Activated naive CD8-positive, alpha-beta T cell treated with anti-CD3 and anti-CD28 coated beads, Interleukin-2, amount 50 U/mL, for 24 hours (primary cell): ENCODE measurements at places on chromosomes 2 and 18.

DNA sequence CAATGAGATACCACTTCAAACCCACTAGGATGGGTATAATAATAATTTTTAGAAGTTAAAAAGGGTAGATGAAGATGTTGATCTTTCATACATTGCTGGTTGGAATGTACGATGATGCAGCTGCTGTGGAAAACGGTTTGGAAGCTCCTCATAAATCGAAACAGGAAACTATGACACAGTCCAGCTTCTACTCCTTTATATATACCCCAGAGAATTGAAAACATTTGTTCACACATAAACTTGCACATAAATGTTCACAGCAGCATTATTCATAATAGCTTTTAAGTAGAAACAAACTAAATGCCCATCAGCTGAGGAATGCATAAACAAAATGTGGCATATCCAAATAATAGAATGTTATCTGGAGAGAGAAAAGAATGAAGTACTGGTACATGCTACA lies 95.0 kb downstream of the STRADB start:
- H3K36me3 ChIP-seq = no peaks in the 10 kb centered on the region
- no peak for DNase-seq
- no peaks in the 10 kb centered on the region for H3K4me1 ChIP-seq
- no peak overlapping the region for H3K27ac ChIP-seq

DNA sequence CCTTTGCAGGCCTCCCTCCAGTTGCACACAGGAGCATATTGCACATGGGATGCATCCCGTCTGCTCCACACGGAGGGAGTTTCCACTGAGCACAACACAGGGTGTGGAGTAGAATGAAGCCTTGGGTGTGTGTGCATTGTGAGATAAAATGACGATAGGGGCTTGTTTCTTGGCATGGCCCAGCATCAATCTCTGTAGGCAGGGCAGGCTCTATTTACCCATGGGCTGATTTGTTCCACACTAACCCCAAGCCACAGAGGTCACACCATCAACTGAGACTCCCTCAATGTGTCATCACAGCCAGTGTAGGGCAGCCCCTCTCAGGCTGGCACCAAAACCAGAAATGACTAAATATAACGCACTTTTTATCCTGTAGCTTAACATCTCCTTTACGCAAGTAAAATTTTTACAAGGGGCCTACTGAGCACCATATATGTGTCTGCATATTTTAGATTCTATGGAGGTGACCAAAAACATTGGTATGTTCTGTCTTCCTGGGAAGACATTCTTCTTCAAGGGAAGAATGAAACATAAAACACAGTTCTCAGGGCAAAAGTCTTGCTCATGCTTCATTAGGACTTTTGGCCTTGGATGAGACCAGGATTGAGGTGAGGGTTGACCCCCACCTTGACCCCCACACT lies 2.7 kb upstream of the GKN1 start:
- H3K4me1 ChIP-seq = no peaks in the 10 kb centered on the region
- no peaks in the 10 kb centered on the region for H3K36me3 ChIP-seq
- H3K27me3 ChIP-seq = peaks cover 9% of the 10 kb centered on the region
- no peak overlapping the region for H3K4me3 ChIP-seq
- no peak for DNase-seq

DNA sequence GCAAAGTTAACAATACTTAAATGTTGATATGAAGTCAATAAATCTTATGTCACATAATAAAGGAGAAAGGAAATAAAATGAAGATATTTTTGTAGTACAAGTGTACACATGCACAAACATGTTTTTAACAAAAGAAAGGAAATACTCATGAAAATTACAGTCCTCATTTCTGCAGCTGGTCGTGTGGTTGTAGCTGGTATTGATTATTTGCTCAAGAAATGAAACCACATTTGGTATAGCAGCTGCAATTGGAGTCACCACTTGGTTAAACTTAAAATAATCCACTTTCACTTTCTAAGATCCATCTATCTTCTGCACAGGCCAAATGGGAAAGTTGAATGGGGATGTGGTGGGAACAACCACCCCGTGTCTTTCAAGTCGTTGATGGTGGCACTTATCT lies 580.5 kb upstream of the NRXN1 start:
- no peak for DNase-seq
- no peaks in the 10 kb centered on the region for H3K4me1 ChIP-seq
- H3K36me3 ChIP-seq = no peaks in the 10 kb centered on the region
- no peaks in the 10 kb centered on the region for H3K27me3 ChIP-seq

DNA sequence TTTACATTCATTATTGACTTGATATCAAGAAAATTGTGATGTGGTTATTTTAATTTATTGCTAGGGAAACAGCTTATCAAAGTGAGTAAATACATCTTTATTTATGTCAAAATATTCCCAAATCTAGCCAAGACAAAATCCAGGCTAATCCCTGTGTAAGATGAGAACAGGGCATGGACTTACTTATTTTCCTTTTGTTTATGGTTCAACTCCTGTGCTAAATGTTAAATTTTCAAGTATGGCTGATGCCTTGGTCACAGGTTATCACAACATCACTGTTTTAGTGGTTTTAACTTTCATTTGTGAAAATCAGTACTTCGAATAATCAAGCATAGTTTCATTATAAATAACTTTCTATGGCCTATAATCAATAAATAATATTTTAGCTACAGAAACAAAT lies 657.0 kb upstream of the SYT4 start:
- no peak overlapping the region for H3K4me3 ChIP-seq
- H3K36me3 ChIP-seq = no peaks in the 10 kb centered on the region
- no peak for DNase-seq
- no peaks in the 10 kb centered on the region for H3K27me3 ChIP-seq

GRCh38 chr18:61727241-61728193 lies 165.3 kb downstream of the RNF152 start:
- no peaks in the 10 kb centered on the region for H3K36me3 ChIP-seq
- no peak overlapping the region for H3K4me3 ChIP-seq
- H3K27me3 ChIP-seq = peaks cover 2% of the 10 kb centered on the region
- no peaks in the 10 kb centered on the region for H3K4me1 ChIP-seq

DNA sequence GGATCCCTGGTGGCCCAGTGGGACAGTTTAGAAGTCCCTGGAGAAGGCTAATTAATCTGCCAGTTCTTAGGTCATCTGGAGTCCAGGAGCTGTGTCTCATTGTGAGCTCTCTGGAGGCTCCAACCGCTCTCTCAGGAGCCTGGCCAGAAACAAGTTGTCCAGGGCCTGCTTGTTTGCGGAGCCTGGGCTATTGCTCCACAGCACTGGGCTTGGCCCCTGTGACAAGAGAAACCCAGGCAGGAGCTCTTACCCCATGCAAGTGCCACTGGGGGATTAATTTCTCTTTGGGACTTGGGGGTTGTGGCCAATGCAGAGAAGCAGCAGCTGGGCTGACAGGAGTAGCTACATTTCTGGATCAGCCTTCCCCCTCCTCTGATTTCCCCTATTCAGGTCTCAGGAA lies 24.5 kb upstream of the TNP1 start:
- H3K4me1 ChIP-seq = peaks cover 10% of the 10 kb centered on the region
- no peak for DNase-seq
- H3K27ac ChIP-seq = no peak overlapping the region
- H3K36me3 ChIP-seq = no peaks in the 10 kb centered on the region
- H3K4me3 ChIP-seq = no peak overlapping the region

DNA sequence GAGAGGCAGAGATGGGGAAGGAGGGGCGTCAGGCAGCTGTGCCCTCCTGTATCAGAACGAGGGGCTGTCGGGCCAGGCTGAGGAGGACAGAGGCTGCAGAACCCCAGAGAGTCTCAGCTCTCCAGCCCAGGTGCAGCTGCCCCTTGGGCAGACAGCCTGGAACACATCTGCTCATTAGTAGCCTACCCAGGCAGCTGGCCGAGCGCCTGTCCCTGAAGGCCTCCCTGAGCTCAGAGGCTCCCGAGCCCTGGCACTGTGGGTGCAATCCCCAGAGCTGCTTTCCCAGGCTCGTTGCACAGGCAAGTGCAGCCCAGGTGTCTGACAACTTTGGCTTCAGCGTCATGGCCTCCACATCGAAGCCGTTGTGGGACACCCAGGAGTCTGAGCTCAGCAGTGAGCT lies 13.1 kb upstream of the TMEM185B start:
- no peak for DNase-seq
- peaks cover 27% of the 10 kb centered on the region for H3K4me1 ChIP-seq
- H3K36me3 ChIP-seq = no peaks in the 10 kb centered on the region
- no peaks in the 10 kb centered on the region for H3K27me3 ChIP-seq

- DNase-seq = no peak
- H3K4me1 ChIP-seq = no peaks in the 10 kb centered on the region
- H3K27me3 ChIP-seq = no peaks in the 10 kb centered on the region
- H3K4me3 ChIP-seq = no peak overlapping the region
- H3K27ac ChIP-seq = no peak overlapping the region
- H3K36me3 ChIP-seq = no peaks in the 10 kb centered on the region
Measured at GRCh38 chr2:129654331-129654730, 325.1 kb upstream of the RAB6C start.

DNA sequence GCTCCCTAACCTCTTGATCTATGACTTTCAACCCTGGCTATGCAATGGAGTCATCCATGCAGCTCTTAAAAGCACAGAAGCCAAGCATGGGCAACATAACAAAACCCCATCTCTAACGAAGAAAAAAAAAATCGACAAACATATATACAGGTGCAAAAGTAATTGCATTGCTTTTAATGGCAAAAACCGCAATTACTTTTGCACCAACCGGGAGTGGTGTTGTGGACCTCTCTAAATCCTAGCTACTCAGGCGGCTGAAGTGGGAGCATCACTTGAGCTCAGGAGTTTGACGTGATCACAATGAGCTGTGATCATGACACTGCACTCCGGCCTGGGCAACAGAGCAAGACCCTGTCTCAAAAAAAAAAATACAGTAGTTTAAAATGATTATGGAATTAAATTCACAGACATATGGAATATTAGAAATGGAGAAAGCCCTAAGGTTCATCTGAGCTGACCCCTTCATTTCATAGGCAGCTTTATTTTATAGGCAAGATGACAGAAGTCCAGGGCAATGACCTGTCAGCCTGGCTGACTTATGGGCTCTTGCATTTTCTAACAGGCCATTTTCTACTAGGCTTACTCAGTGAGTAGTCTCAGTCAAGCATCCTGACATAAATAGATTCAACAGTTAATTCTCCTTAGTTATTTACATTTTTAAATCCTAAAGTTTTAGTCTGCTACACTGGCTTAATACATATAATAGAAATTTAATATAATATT lies 183.8 kb downstream of the ANKRD44 start:
- H3K27me3 ChIP-seq = no peaks in the 10 kb centered on the region
- peaks cover 53% of the 10 kb centered on the region for H3K36me3 ChIP-seq
- no peak for DNase-seq
- no peak overlapping the region for H3K4me3 ChIP-seq

DNA sequence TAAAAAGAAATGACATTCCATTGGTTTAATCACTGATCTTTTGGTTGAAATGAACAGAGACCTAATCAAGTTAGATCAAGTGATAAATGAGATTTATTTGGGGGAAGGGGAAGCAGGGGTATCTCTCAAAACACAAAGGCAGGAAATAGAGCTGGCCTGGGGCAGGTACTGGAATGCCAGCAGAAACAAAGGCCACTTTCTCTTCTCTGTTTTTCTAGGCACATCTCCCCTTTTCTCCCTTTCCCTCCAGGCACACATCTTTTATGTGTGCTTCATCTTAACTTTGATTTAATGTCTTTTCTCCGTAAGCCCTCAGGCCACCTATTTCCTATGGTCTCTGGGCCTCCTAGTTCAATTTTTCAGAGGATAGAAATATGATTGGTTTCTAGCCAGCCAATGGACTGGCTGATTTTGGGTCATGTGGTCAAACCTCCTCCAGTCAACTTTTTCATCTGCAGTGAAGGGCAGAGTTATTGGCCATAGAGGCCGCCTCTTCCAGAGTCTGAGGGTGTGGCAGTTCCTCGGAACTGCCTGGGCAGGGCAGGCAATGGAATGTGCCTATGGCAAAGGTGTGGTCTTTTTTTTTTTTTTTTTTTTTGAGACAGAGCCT lies 58.9 kb upstream of the FAM136A start:
- no peak for DNase-seq
- no peaks in the 10 kb centered on the region for H3K4me1 ChIP-seq
- H3K36me3 ChIP-seq = no peaks in the 10 kb centered on the region
- no peak overlapping the region for H3K27ac ChIP-seq
- no peak overlapping the region for H3K4me3 ChIP-seq
- peaks cover 3% of the 10 kb centered on the region for H3K27me3 ChIP-seq

DNA sequence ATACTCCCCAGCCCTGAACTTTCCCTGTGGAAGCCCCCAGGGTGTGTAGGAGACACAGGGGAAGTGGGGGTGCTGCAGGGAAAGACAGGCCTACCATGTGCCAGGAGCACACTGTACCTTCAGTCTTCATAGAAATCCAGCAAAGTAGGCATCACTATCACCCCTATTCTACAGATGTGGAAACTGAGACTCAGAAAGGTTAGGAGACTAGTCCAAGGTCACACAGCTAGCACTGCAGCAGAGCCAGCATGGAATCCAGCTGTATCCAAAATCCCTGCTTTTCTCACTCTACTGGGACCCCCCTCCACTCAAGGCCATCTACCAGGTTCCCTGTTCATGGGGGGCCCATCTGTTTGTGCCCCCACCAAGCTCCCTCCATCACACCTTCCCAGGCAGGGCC lies 6.8 kb downstream of the DNPEP start:
- peaks cover 54% of the 10 kb centered on the region for H3K36me3 ChIP-seq
- H3K4me1 ChIP-seq = peaks cover 6% of the 10 kb centered on the region
- H3K27me3 ChIP-seq = no peaks in the 10 kb centered on the region
- DNase-seq = no peak
- H3K27ac ChIP-seq = no peak overlapping the region

GRCh38 chr18:38851526-38851925 lies 1285.9 kb upstream of the CELF4 start:
- H3K4me1 ChIP-seq = no peaks in the 10 kb centered on the region
- H3K27ac ChIP-seq = no peak overlapping the region
- H3K27me3 ChIP-seq = no peaks in the 10 kb centered on the region
- no peaks in the 10 kb centered on the region for H3K36me3 ChIP-seq
- no peak overlapping the region for H3K4me3 ChIP-seq

DNA sequence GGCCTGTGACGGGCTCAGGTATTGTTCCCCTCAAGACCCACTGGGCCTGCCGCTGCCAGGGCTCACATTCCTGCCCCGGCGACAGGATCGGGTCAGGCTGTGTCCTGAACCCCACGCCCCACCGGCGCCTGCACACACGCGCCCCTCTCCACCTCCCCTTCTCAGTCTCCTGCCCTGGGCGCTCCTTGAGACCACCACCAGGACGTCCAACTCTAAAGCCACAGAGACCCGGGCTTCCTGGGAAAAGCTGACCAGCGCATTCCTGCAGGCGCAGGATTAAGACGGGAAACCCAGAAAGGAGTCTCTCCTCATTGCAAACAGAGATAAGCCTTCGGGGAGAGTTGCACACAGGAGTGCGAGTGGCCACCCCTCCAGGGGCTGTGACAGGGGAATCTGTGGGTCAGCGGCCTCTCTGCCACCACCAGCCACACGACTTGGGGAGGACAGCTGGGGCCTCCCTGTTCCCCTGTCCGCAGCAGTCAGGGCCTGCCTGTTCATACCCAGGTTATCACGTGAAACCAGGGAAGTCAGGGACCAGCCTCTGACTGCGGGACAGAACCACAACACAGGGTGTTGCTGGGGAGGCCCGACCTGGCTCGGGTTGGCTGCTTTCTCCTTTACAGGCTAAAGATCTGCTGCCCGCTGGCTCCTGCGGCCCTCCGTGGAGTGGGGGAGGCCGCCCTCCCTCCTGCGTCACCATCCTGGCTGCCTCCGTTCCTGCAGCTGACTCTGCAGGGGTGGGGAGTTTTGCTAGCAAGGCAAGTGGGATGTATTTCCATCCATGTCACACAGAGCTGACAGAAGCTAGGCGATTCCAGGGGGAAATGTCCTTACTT lies 88.8 kb downstream of the ZCCHC2 start:
- H3K4me1 ChIP-seq = peaks cover 3% of the 10 kb centered on the region
- H3K36me3 ChIP-seq = no peaks in the 10 kb centered on the region
- DNase-seq = no peak
